ENCODE measurements at places on chromosomes 6 and 20.

DNA sequence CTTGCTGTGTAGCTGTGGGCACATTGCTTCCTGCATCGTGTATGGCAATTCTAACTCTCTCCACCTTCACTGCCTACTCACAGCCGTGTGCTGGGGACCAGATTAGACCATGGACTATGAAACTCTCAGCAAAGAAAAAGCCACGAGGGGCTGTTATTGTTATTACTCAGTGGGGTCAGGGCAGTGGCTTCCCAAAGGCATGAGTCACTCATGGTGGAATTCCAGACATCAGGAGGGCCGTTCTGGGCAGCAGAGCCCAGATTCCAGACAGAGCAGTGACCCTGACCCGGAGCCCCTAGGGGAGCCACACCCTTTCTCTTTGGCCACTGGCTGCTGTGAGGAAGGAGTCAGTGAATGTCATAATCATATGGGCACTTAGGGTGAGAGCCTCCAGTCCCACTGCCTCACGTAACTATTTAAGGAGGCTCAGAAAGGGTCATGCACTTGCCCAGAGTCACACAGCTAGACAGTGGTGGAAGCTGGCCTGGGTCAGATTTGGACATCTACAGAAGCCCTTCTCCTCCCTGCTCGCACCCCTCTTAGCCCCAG lies 22.2 kb upstream of the CCN5 start:
- DNase-seq, result no peak

GRCh38 chr20:44960103-44960852 lies at the start of gene TOMM34:
Gene TOMM34 (minus strand): TSS chr20:44960397. CDS start chr20:44960333, 64 bp downstream.
- DNase-seq, result peak; percentile 98

- no peak for DNase-seq
Measured at GRCh38 chr20:42688576-42688975, 501.1 kb downstream of the PTPRT start.

DNA sequence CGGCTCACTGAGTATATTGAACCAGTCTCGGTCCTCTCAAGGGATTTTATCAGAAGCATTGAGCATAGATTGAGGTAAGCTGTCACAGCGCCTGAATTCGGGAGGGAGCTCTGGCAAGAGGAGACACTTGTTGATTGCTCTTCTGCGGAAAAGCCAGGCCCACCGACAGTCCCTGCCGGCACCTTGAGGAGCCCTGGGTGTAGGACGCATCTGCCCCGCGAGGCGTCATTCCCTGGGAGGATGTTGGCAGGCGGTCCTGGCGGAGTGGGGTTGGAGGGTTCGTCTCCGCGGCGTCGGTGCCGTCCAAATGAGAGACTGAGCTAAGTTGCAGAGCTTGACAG lies 843 bp downstream of the FBXO9 start:
- peak; percentile 33 for DNase-seq

Measured in stimulated activated CD4-positive, alpha-beta T cell treated with anti-CD3 and anti-CD28 coated beads, Interleukin-4, amount 100 ng/mL, for 1 hour (primary cell).